SW 1271 (cell line): ENCODE measurements at places on chromosomes 2 and 18.

DNA sequence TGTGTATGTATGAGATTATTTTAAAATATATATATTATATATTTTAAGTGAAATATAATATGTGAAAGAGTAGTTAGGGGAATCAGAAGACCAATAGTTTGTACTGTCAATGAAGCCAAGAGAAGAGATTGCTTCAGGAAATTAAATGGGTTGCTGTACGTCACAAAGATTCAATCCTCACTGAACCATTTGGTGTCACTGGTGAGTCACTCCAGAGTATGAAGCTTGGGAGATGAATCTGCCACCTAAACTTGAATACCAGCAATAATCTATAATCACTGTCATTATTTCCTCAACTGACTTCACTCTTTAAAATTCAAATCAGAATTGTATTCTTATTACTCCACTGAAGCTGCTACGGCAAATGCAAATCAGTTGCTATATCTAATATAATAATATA is 41.9 kb upstream of the SCN9A start:
- no peak for DNase-seq

- DNase-seq = no peak
These were observed 8.4 kb downstream of the ITM2C start for GRCh38 chr2:230872968-230873660.

GRCh38 chr18:13176847-13177246 is 41.7 kb upstream of the LDLRAD4 start:
- no peak for DNase-seq

GRCh38 chr18:59324623-59324971 is 6.1 kb upstream of the CPLX4 start:
- DNase-seq = no peak

DNA sequence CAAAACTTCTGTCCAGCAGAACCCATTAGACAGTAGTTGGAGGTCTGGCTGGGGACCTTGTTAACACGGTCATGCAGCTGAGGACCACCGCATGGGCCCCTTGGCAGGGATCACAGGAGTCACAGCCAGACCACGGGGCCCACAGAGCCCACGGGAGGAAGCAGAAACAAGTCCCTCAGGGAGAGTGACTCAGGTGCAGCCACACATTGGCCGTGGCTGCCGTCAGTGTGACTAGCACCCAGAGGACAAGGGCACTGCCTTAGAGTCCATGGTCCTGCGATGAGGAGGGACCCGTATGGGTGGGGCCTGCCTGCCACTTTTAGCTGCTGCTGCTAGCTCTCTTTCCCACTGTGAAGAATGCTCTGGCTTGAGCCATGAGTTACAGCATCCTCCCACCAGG is 5.9 kb upstream of the RFX8 start:
- DNase-seq = no peak

GRCh38 chr2:88265352-88266303 is 95.5 kb downstream of the THNSL2 start:
- no peak for DNase-seq

DNA sequence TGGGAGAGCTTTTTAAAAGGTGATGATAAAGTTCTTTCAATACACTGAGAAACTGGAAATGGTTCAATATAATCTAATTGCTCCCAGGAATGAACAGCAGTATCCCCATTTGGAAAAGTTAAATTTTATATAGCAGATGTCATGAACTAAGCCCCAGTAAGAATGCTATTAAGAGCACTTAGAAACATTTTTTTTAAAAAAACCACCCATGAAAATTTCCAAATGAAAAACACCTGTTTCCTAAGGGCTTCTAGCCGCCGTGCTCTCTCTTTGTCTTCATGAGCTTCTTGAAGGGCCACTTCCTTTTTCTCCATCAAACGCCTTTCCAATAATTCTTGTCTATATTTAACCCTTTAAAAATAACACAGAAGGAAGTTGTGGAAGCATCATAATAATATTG is 77.0 kb downstream of the UPP2 start:
- DNase-seq = no peak

DNA sequence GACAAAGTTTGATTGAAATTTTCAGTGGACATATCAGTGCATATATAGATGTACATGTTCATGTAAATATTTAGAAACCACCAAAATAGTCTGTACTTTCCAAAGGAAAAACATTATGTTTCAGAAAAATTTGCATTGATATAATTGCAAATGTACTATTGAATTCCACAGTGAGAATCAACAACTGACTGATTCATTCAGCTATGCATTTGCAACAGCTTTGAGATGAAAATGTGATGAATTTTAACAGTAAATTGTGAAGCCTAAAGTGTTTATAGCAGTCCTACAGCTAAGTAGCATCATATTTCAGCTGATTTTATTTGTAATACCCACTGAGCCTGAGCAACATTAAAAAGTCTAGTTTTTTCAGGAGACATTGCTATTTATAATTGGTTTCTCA is 1647.4 kb upstream of the DDX18 start:
- DNase-seq = no peak

- DNase-seq = no peak
These were observed 270.6 kb downstream of the CELF4 start for GRCh38 chr18:37294951-37295350.

- no peak for DNase-seq
These were observed 48.1 kb downstream of the ID2 start for GRCh38 chr2:8729939-8730338.

- DNase-seq = no peak
These were observed 218.4 kb upstream of the TRIB2 start for GRCh38 chr2:12498286-12498685.

GRCh38 chr2:237221443-237221842 is 135.8 kb downstream of the COPS8 start:
- no peak for DNase-seq

DNA sequence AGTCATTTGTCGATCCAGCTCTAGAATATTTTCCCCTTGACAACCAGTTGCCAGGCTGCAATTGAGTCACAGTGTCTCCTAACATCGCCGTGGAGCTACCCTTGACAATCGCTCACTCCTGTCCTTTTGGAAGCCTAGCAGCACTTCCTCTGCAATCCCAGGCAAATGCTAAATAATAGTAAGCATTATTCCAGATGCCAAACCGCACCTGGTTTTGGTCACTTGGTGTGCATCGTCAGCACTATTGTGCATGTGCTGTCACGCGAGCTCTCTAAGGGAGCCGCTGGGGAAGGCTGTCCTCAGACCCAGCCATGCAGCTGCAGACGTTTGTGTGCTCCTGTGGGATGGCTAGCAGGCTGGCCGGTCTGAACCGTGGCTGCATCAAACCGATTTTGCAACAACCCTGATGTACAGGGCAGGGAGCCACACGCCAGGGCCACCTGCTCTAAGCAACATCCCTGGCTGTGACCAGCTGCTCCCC is 549.5 kb upstream of the ID2 start:
- no peak for DNase-seq

DNA sequence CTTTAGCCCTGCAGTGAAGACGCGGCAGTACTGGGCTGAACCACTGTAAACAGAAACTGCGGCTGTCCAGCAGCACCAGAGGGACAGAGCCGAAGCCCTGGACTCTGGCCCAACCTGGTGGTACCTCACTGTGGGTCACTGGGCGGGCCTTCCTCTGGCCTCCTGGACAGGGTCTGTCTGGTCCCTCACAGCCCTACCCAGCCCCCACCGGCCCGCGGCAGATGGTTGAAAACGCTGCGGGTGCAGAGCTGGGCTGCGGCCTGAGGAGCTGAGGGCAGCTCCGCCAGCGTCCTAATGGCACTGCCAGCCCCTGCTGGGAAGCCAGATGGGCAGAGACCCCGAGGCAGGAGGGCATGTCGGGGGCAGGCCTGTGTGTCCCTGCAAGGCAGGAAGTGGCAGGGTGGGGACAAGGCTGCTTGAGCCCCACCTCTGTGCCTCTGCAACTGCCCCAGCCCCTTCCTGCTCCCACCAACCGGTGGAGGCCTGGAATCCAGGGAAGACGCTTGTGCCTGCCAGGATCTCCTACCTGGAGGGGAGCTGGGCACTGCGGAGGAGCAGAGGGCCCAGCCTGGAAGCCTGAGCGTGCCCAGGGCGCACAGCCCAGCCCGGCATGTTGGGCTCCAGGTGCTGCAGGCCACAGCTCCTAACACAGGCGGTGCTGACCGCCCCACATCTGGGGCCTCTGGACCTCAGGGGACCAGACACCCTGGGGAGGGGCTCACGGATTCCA is 36.3 kb downstream of the HS6ST1 start:
- no peak for DNase-seq

GRCh38 chr2:239151201-239152131 is 249.4 kb downstream of the HDAC4 start:
- DNase-seq = no peak

- DNase-seq = no peak
These were observed 177.8 kb upstream of the EPAS1 start for GRCh38 chr2:46119453-46119852.

- peak; percentile 87 for DNase-seq
These were observed 225.5 kb upstream of the GALNT5 start for GRCh38 chr2:157032017-157032416.

DNA sequence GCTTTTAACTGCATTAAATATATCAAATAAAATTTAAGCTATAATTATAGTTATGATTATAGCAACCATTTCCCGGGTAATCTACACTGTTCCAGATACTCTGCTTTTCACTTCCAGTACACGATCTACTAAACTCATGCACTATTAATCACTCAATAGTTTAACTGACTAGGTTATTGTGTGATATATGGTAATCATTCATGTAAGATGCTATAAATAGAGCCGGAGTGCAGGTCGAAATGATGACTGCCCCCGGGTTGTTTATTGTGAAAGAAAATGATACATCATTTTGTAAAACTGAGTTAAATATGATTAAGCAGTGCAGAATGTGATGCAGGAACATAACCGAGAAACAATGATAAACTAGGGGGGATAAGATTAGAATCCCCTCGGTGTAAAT is 434.6 kb upstream of the DSEL start:
- DNase-seq = no peak

- DNase-seq = no peak
These were observed 40.1 kb downstream of the SERPINE2 start for GRCh38 chr2:223998948-223999347.

DNA sequence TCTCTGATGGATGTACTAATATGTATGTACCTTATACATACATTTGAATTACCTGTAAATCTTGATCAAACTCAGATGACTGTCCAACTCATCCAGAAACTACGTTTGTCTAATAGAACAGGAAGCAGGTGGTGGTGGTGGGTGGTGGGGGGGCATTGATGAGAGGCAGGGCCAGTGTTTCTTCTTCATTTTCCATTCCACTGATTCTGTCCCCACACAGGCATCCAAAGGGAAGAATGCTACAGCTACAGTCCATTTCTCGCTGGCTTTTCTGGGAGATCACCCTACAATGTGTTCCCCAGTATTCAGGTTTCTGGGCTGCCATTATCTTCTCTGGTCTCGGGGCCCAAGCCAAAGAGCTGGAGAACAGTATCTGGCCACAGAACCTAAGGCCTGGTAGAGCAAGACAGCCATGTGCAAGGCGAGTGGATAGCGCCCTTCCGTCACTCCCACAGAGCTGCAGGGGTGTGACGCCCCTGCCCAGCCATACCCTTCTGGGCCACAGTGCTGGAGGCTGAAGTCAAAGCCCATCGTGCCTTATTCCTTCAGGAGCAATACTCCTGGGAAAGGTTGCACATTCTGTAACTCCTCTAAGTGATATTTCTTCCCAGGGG is 54.5 kb downstream of the BCL11A start:
- DNase-seq = no peak

GRCh38 chr2:195834836-195835235 is 177.8 kb downstream of the SLC39A10 start:
- no peak for DNase-seq

DNA sequence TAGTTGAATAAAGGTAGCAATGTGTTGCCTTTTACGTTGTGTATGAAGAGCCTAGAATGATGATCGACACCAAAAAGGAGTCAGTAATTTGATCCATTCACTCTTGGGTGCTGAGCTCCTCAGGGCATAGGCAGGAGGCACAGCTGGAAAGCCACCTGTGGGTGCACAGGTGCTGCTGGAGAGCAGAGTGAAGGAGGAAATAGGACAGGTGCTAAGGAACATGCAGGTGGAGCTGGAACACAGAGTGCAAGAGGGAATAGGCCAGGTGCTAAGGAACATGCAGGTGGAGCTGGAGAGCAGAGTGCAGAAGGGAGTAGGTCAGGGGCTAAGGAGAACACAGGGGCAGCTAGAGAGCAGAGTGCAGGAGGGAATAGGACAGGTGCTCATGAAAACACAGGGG is 86.1 kb downstream of the SH3YL1 start:
- DNase-seq = no peak

- no peak for DNase-seq
These were observed 92.3 kb downstream of the CCBE1 start for GRCh38 chr18:59604877-59605276.

DNA sequence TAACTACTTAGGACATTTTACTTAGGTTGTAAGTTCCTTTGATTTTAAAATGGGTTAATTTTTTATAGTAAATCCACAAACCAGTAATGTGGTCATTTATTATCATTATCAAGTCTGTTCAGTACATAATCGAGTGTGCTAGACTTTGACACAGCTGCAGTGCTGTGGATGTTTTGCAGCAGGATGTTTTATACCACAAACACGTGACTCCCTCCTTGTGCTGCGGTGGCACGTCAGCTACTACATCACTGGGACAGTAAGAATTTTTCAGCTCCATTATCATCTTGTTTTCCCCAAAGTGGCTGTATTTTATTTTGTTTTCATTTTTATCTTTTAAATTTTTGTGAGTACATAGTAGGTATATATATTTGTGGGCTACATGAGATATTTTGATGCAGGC is 70.0 kb downstream of the ATP9B start:
- DNase-seq = no peak

GRCh38 chr2:48380989-48381625 is 148.8 kb upstream of the STON1 start:
- DNase-seq = no peak

- DNase-seq = no peak
These were observed 96.3 kb upstream of the THUMPD2 start for GRCh38 chr2:39875182-39875913.

- DNase-seq = no peak
These were observed 27.4 kb downstream of the USP34 start for GRCh38 chr2:61443342-61444041.

DNA sequence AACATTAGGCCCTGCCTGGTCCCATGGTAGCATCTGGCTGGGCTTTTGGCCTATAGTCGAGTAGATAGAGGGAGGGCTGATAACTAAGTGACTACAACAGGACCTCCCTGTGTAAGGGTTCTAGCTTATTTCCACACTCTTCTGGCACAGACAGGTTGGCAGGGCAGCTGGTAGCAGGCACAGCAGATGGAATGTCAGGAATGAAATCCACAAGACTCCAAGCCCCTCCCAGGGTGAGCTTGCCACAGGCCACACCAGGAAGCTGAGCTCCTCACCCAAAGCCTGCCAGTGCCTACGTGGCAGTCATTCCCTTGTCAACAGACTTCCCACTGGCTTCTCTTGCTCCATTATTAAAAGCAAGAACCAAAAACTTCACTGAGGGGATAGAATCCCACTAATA is 20.7 kb upstream of the C1QL2 start:
- DNase-seq = no peak

- no peak for DNase-seq
These were observed 80.2 kb downstream of the PXDN start for GRCh38 chr2:1664076-1664605.

DNA sequence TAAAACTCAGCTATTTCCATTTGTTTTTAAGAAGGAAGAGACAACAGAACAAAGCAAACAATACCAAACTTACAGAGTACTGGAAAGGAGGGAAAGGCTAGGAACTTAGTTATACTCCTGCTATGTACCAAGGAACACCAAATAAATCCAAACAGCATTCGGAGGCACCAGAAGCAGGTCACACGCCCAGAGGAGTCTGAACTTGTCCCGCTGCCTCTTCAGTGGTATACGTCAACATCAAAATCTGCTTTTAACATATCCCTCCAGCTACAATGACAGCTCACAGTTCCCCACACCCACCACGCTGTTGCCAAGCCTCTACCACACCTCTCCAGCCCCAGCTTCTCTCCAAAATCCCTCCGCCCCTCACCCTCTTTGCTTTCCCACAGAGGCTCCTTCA is 17.3 kb downstream of the C2orf76 start:
- DNase-seq = no peak
